Sigmoid colon (tissue), 7 donors: ENCODE measurements at places on chromosomes 11 and 22.

DNA sequence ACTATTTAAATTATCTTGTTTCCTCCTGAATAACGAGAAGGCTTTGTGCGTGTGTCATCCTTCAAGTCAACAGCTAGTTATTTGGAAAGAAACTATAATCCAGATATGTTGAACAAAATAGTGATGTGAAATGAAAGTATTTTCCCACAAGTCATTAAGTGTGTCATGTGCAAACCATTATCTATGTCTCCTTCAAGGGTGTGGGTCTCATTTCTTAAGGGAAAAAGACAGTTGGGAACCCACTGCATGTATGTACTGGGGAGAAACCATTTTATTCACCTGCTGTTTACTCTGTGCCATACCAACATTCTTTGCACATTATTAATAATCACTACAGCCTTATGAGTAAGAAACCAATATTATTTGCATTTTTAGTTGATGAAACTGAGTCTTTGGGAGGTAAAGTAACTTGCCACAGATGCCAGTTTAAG, 145.3 kb upstream of the CTSC start:
- no peak for DNase-seq

DNA sequence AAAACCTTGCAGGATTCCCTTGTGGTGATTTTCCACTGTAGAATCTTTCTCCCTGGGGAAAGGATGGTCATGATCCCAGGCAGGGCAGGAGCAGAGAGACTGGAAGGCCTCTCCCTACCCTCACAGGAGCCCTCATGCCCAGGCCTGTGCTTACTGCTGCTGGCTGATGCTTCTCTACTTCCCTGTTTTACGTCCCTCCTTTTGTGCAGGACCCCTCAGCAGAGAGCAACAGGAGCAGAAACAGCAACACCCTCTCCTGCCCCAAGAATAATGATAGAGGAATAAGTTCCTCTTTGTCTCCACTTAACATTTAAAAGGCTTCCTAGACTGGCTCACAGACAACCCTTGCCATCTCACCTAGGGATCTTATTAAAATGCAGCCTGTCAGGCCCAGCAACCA, 3.6 kb downstream of the ISX start:
- no peak for DNase-seq

GRCh38 chr11:6203327-6203726, 2.0 kb upstream of the C11orf42 start:
- no peak for DNase-seq

- DNase-seq, result no peak
These were observed 31.0 kb downstream of the TSG101 start for GRCh38 chr11:18495703-18496102.

DNA sequence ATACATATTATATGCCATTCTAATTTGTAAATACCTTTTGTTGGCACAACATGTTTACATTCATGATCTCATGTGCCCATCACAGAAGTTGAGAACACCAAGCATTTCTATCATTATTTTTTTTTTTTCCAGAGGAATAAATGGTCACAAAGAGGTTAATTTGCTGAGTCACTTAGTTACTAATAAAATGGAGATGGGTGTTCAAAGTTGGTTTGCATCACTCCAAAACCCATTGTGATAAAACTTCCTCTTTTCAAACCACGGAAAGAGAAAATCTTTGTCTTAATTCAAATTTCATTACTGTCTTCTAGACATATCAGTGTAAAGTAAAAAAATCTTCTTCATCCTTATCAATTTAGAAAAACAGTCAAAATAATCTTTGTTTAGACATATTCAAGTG, 636.8 kb upstream of the CCDC179 start:
- DNase-seq, result no peak

DNA sequence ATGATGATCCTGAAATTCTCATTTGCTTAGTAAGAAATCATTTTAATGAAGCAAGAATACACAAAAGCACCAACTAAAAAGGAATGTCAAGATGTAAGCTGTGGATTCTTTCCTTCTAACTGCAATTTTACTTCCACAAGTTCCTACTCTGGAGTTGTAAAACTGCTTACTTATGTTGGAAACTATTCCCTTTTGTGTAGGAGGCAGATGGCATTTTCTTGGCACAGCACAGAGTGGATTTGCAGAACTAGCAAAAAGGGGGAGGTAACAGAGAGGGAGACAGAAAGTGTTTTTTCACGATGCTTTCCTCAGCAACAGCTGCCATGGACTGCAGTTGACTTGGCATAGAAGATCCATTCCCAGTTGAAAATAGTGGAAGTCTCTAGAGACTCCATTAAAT, 1112.0 kb upstream of the RAG2 start:
- DNase-seq, result no peak

GRCh38 chr22:44823806-44824205, 71.4 kb downstream of the ARHGAP8 start:
- no peak for DNase-seq

DNA sequence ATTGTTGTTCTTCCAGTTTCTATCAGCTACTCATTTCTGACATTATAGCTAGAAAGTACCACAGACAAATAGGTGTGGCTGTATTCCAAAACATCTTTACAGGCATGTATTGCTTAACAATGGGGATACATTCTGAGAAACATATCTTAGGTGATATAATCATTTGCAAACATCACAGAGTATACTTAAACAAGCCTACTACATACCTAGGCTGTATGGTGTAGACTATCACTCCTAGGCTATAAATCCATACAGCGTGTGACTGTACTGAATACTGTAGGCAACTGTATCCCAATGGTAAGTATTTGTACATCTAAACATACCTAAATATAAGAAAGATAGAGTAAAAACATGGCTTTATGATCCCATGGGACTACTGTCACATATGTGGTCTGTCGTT, 231.8 kb downstream of the ETS1 start:
- no peak for DNase-seq

GRCh38 chr11:93541884-93542810, 1.0 kb downstream of the SMCO4 start:
- DNase-seq, result peak; percentile 78

DNA sequence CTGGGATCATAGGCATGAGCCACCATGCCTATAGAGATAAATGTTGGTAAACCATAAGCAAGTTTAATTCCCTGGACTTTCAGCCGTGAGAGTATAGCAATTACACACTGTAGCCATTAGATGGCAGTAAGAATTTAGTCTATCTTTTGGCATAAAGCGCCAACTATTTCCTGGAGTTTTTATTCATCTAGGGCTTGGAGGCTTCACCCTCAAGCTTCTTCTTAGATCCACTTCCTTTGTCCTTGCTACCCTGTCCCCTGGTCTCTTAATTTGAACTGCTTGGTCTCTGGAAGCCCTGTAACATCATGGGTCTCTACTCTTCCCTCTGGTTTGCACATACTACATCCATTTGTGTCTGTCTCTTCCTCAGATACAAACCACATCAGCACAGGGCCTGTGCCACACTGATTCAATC, 38.2 kb downstream of the OR10A6 start:
- DNase-seq, result no peak

- DNase-seq, result no peak
These were observed 3.1 kb upstream of the IGF2 start for GRCh38 chr11:2142300-2142759.

GRCh38 chr11:71310184-71310583, 57.8 kb upstream of the SHANK2 start:
- DNase-seq, result no peak

- peak; percentile 78 for DNase-seq
These were observed 32.0 kb downstream of the PDE2A start for GRCh38 chr11:72642043-72642883.

DNA sequence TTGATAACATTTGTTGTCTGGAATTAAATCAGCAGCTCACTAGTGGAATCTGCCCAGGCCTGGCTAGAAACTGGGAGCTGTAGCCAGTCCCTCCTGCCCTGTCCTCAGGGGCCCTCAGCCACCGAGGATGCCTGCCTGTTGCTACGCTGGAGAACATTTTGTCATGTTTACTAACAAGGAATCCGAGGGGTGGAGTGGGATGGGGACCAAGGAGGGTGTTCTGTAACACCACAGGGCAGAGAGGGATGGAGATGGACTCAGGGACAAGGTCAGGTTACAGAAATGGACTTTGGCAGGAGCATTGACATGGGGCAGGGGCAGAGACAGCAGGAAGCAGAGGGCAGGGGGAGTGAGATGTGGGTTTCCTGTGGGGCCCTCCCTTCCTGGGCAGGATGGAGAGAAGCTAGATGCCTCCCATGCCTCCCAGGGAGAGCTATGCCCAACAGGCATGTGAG, 45.8 kb upstream of the AMPD3 start:
- no peak for DNase-seq

DNA sequence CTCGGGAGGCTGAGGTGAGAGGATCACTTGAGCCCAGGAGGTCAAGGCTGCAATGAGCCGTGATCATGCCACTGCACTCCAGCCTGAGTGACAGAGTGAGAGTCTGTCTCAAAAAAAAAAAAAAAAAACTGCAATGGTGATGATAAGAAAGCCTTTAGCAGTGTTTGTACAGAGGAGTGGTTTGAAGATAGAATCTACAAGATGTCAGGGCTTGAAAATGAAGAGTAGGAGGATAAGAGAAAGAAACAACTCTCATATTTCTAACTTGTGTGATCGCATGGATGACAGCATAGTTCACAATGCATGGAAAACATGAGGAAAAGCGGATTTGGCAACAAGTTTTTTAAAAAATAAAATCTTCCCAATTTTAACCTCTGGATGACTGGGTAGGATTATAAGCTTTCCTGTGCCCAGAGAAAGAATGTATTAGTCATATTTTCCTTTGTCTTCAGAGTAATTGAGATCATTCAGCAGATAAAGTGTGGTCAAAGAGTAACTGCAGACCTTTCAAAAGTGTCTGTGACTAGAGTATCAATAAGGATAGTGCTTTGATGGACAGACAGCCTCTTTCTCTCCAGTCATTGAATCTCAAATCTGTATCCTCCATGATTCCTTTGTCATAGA, 328.1 kb downstream of the CASP12 start:
- DNase-seq, result no peak

DNA sequence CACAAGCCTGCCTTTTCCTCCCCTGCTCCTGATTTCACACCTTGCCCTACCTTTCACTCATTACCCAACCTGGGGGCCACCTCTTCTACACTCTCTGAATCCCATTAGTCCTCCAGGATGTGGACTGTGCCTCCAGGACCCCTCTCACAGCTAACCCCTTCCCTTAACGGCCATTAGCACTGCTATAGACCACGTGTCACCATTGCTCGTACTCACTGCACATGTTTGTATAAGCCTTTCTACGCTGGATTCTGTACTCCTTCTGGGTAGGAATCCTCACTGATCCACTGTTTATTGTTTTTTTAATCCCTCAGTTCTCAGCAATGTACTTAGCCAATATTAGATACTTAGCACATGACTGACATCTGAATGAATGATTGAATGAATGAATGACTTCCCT, 40.9 kb downstream of the KIRREL3 start:
- DNase-seq, result no peak

DNA sequence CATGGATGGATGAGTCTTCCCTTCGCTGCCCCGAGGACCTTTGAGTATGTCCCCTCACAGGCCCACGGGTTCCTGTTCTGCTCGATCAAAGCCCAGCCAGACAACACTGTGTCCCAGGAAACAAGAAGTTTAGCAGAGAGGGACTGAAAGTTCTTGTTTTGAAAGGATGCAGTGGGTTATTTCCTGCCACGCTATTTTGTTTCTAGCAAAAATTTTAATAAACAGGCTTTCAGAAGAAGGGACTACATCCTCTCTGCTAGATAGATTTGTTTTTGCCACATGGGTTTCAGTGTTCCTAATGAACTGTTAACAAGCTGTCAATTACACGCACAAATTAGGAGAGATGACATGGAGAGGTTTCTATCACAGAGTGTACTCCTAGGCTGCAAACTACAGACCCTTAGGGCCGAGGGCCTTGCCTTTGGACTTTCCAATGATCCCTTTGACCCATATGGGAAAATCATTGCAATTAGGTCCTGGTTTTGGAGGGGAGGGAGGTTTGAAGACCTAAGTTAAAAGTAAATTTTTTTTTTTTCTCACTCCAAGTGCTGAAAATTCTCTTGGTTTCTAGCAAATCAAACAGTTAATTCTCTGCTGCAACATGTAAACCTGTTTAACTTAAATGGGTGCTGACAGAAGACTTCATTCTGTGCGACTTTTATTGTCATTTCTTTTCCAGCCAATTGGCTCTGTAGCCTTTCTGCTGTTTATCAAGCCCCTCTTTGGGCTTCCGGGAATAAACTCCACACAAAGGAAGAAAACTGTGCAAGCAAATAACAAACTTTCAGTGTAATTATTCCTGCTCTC, 81.4 kb downstream of the RCN1 start:
- DNase-seq, result no peak

- no peak for DNase-seq
These were observed 54.2 kb upstream of the TTLL12 start for GRCh38 chr22:43241138-43241597.

DNA sequence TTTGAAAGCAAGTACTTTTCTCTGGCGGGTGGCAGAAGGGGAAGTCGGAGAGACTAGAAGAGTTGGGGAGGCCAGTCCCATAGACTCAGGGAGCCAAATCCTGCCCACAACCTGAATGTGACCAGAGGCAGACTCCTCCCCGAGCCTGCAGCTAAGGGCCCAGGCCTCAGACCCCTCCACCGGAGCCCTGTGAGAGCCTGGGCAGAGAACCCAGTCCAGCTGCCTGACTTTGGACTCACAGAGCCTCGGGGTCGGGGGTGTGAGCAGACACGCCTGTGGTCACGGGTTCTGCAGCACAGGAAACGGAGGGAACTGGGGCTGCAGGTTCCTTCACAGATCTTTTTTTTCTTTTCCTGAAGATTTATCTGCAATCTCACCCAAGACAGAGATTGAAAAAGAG, 312.3 kb downstream of the CTTN start:
- DNase-seq, result no peak

DNA sequence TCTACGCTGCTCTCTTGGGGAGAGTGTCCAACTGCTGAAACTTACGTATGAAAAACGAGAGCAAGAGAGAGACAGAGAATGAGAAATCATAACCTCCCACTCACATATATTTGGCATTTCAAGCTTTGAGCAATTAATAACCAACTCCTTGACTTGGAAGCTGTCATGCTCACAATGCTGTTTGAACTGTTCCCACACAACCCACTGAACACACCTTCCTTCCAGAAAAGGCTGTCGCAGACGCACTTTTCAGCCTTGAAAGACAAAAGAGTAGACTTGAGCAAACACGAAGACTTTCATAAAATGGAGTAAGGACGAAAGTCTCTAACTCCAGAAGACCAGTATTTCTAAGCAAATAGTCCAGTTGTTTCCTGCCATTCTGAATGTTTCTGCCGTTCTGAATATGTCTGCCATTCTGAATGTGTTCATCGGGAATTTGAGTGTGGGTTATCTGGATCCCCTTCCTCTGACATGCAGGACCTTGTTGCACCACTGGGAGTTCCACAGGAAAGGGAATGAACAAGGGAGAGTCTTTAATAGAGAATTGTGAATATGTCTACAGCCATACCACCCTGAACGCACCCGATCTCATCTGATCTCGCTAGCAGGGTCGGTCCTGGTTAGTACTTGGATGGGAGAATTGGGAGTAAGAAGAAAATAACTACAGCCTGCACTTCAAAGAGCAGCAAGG, 86.2 kb upstream of the BARX2 start:
- DNase-seq, result no peak
